ENCODE measurements at places on chromosomes 3 and 15.

DNA sequence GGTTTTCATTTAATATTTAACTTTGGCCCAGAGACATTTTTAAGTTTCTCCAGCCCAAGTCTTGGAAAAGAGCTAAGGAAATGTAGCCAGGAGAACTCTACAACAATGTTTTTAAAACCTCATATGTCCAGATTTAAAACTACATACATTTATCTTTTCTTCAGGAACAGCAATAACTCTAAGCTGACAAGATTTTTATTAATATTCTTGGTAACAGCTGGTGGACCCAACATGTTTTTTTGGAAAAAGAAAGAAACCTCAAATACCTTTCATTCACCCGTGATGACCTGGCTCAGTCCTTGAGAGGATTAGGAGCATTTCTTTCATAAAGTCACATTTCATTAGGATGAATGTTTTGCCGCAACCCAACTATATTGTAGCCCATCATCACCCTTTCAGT, 50.4 kb upstream of the CMSS1 start:
- DNase-seq: no peak

DNA sequence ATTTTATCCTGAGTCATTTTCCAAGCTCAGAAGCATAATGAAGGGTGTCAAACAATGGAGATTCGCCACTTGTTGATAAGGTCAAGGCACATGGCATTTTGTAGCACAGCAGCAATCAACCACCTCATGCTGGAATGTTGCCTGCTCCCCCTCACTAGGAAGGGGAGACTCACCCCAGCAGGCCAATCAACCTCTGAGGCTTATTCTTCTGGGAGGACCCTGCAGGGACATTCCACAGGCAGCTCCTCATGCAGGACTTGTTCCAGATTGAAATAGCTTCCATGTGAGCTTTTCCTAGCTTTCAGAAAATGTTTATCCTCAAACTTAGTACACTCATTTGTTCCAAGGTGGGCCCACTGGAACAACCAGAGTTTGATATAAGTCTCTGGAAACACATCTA, 77.6 kb downstream of the SSR3 start:
- no peak for DNase-seq

DNA sequence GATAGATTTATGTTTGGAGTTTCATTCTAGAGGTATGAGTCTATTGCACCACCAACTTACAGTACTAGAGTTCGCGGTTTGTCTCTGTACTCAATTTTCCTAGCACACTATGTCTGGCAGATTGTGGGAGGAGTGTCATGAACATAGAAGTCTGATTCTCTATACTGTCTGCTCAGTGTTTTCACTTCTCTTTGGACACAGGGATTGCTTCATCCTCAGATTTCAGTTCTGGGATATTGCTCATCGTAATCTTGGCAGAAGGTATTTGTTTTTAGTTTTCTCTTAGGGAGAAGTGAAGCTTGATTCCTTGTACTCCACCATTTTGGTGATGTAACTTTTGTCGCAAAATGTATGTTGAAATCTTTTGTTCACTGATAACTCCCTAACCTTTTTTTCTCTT, 27.8 kb upstream of the AZI2 start:
- no peak for DNase-seq

GRCh38 chr15:57377478-57377847, 1.2 kb downstream of the CGNL1 start:
- DNase-seq: no peak

DNA sequence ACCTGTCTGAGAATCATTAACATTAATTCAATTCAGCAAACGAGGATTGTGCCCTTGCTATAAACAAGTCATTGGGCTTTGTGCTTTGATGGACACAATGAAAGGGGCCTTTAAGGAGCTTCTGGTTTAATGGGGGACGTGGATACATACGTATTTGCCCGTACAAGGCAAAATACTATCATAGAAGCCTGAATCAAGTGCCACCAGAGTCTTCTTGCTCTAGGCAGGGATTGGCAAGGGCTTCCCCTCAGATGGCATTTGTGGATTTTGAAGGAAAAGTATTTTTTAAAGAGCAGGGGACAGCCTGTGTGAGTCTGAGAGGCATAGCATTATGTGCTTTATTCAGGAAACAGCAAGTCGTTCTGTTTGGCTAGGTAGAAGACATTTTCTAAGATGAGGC, 83.7 kb upstream of the NEDD4 start:
- DNase-seq: no peak

- no peak for DNase-seq
These were observed 26.2 kb downstream of the PIAS1 start for GRCh38 chr15:68080334-68080733.

DNA sequence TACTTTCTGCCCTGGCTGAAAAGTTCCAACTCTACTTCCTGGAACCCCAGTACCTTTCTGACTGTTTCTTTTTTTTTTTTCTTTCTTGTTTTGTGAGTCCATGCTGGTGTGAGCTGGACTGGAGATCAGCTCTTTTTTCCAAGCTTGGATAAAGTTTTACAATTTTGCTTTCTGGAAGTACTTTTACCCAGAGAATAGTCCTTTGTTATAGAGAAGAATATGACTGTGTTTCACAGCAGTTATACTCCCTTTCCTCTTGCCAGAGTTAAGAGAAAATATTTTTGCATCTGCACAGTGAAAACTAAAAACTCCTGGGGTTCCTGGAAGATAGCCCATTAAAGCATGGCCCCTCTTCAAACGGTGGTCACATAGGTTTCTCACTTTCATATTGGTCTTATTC, 1100.6 kb downstream of the OTOL1 start:
- DNase-seq: no peak

DNA sequence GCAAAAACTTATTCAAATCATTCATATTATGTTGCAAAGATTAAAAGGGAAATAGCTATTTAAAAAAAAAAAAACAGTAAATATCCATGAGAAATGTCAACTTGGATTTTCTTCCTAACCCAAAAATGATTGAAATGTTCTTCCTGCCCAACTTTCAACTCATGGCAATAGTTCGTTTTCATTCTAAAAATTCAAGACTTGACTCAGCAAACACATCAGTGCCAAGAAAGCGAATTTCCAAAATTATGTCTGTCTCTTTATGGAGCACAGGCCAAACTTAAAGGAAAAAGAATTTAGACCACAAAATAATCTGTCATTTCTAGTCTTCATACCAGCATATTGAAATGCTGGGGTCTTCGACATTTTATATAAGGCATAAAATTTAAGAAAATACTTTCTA, 63.7 kb downstream of the MAGI1 start:
- no peak for DNase-seq

- DNase-seq: no peak
These were observed 96.5 kb upstream of the MYO5C start for GRCh38 chr15:52392008-52392687.

GRCh38 chr15:44033894-44034293, 161.2 kb downstream of the FRMD5 start:
- DNase-seq: no peak

- DNase-seq: no peak
These were observed 50.9 kb downstream of the CCR3 start for GRCh38 chr3:46293035-46293724.

GRCh38 chr3:42063888-42064287, 27.3 kb upstream of the TRAK1 start:
- DNase-seq: no peak

- DNase-seq: no peak
These were observed 52.6 kb upstream of the ULK4 start for GRCh38 chr3:42014458-42014920.

All from NCI-H2081 treated with DMSO at 0.1 percent for 48 hours (cell line).